T47D (cell line): ENCODE measurements at places on chromosomes 7 and 10.

- no peak for DNase-seq
Observed at GRCh38 chr7:132760244-132760623, 184.0 kb upstream of the PLXNA4 start.

GRCh38 chr10:50397312-50398140 lies 146.2 kb upstream of the ASAH2 start:
- no peak for DNase-seq

- DNase-seq, result no peak
Observed at GRCh38 chr7:50164559-50165170, 71.6 kb upstream of the ZPBP start.

- no peak for DNase-seq
Observed at GRCh38 chr7:55427800-55428199, 62.7 kb downstream of the LANCL2 start.

GRCh38 chr10:72802332-72802731 lies 91.2 kb upstream of the OIT3 start:
- no peak for DNase-seq

- no peak for DNase-seq
Observed at GRCh38 chr7:88452646-88453045, 146.0 kb upstream of the STEAP4 start.

DNA sequence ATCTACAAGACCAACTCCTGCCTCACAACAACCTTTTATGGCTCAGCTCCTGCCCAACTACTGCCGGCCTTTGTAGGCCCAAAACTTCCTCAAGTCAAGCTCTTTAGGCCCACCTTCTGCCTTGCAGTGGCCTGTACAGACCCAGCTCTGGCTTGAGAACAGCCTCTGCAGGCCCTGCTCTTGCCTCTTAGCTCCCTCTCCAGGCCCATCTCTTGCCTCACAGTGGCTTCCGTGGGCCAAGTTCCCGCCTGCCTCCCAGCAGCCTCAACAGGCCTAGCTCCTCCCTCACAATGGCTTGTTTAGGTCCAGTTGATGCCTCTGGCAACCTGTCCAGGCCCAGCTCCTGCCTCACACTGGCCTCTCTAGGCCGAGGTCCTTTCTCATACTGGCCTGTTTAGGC lies 32.4 kb upstream of the VKORC1L1 start:
- DNase-seq, result peak; percentile 81

GRCh38 chr7:43756368-43757072 lies 2.0 kb upstream of the BLVRA start:
- no peak for DNase-seq

- no peak for DNase-seq
Observed at GRCh38 chr10:98349508-98349922, 65.5 kb downstream of the PYROXD2 start.

- DNase-seq, result peak; percentile 45
Observed at GRCh38 chr10:92573091-92573797, 649 bp downstream of the IDE start.

DNA sequence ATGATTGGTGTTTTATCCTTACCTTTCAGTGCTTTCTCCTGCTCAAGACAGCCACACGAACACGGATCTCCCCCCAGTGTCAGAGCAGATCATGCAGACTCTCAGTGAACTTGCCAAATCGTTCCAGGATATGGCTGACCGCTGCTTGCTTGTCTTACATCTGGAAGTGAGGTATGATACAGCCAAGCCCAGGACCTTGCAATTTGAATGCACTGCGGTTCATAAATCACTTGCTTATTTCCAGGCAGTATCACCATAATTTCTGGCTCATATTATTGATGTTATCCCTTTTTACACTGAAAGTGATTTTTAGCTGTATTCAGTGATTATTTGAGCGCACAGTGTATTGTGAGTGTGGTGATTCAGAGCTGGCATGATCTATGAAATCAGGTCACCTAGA lies 129.7 kb upstream of the LRGUK start:
- DNase-seq, result no peak
